ENCODE measurements at places on chromosomes 4 and X. TPM values are rescaled to one million over a fixed set of nuclear protein-coding genes. Genes with fewer than 3 reads are reported as not detected.

DNA sequence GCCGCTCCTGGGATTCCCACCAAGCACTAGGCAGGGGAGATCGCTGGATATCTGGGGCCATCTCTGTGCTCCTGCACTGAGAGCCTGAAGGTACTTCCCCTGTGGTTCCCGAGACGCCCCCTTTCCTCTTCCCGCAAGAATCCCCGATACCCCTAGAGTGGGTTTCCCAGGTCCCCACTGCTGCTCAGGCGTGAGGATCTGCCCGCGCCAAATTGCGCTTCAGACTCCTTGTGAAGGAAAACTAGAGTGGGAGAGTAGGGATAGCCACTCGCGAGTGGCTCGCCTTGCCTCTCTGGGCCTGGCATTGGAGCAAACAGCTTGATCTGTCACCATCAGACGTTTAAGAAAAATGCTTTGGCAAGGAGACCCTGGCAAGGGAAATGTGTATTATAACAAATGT is 1.5 kb downstream of the IL1RAPL2 start:
- DNase-seq: no peak

DNA sequence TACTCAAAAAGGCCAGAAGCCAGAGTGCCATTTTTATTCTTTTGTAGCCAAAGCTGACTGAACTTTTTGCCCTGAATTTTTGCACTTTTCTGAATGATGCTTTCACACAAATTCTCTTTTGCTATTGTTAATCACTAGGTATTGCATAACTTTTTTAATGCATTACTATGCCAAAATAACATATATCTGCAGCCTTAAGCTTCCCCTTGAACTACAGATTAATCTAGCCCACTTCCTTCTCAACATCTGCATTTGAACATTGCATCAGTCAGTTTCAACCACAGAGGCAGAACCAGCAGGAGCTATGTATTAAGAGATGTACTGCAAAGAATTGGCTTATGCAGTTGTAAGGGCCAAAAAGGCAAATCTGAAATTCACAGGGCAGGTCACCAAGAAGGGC is 197.6 kb upstream of the GYPA start:
- DNase-seq: no peak

DNA sequence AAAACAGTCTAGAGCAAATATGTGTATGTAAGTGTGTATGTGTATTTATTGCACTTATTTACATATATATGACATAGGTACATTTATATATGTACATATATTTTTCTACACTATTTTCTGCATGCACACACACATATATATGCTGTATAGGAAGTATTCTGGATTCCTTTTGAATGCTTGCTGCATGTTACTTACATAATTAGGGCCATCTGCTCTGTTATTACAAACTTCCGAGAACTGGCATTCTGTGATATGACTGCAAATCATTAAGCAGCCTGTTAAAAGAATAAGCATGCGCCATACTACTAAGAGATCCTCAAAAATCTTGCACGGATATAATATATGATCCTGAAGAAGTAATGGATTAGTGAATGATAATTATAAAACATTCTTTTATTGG is 1157.6 kb upstream of the TENM3 start:
- DNase-seq: no peak

- no peak for DNase-seq
Observed at GRCh38 chrX:74178536-74178935, 125.4 kb upstream of the ZCCHC13 start.

- no peak for DNase-seq
Observed at GRCh38 chrX:132757066-132757623, 201.3 kb downstream of the HS6ST2 start.

DNA sequence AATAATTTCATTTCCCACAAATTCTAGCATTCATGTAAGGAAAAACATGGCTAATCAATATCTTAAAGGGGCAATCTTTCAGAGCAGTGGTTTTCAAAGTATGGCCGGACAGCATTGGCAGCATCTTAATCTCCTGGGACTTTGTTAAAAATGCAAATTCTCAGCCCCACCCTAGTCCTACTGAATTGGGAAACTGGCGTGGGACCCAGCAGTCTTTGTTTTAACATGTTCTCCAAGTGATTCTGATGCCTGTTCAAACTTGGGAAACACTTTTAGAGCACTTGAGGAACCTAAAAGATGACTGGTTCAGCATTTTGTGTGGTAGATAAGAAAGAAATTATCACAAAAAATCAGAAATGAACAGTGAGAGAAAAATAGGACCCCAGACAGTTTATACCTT is 65.7 kb downstream of the ZFX start:
- no peak for DNase-seq

- DNase-seq: no peak
Observed at GRCh38 chr4:16775411-16776154, 122.9 kb downstream of the LDB2 start.

DNA sequence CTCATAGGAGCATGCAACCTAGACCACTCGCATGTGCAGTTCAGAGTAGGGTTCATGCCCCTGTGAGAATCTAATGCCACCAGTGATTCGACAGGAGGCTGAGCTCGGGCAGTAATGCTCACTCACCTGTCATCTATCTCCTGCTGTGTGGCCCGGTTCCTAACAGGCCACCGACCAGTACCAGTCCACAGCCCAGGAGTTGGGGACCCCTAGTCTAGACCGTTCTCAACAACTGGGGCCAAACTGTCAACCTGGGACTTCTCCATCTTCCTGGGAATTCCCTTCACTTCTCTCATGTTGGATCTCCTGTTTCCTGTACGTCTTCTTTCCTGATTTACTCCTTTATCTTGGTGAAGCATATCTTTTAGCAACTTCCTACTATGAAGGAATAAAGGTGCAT is 79.4 kb upstream of the HELT start:
- no peak for DNase-seq

- DNase-seq: no peak
Observed at GRCh38 chr4:139167774-139168444, 9.1 kb downstream of the ELF2 start.

DNA sequence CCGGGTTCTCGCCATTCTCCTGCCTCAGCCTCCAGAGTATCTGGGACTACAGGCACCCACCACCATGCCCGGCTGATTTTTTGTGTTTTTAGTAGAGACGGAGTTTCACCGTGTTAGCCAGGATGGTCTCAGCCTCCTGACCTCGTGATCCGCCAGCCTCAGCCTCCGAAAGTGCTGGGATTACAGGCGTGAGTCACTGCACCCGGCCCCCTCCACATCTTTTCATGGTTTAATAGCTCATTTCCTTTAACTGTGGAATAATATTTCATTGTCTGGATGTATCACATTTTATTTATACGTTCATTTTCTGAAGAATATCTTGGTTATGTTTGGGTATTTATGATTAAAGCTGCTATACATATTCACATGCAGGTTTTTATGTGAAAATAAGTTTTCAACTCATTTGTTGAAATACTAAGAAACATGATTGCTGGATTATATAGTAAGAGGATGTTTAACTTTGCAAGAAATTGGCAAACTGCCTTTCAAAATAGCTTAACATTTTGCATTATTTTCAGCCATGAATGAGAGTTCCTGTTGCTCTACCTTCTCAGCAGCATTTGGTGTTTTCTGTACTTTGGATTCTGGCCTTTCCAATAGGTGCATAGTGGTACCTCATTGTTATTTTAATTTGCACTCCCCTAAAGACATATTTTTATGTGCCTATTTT is 591.9 kb downstream of the TECRL start:
- no peak for DNase-seq

DNA sequence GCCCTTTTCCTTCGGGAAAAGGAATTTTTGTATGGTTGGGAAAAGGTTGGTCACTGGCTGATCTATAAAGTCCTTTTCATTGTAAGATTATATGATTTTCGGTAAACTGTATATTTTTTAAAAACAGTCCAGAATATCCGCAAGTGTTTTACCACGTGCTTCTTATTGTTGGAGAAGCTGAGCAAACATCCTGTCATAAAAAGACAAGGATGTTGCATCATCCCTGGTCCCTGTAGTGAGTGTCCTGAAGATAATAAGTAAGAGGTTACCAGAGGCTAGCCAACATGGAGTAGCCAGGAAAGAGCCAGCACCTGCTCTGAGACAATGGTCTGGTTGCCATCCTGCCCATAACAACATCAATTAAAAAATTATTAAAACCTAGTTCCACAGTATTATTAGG is 5.1 kb downstream of the CXCL9 start:
- DNase-seq: no peak

GRCh38 chr4:169968999-169969398 is 57.2 kb downstream of the MFAP3L start:
- no peak for DNase-seq

GRCh38 chr4:27714073-27714472 is 853.4 kb downstream of the STIM2 start:
- no peak for DNase-seq

- no peak for DNase-seq
Observed at GRCh38 chr4:153539422-153539821, 73.3 kb downstream of the TMEM131L start.

DNA sequence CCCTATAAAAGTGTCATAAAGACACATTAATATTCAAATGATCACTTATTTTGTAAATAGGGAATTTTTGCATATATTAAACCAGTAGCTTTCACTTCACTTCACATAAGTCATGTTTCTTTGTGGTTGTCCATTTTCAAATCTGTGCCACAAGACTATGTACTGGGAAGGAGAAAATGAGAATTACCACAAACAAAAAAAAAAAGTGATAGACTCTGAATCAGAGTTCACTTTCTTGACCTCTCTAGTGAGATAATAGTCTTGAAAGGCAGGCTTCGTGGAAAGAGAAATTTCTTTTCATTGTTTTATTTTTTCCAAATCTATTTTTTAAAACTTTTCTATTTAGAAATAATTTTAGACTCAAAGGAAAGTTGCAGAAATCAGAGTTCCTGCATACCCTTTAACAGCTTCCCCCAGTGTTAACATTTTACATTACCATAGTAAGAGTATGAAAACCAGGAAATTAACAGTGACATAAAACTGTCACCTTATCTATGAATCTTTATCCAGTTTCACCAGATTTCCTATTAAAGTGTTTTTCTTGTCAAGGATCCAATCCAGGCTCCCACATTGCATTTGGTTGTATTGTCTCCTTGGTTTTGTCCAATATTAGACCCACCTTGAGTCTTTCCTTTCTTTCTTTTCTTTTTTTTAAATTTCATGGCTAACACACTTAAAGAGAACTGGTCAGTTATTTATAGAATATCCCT is 215.4 kb upstream of the PGRMC2 start:
- DNase-seq: no peak

DNA sequence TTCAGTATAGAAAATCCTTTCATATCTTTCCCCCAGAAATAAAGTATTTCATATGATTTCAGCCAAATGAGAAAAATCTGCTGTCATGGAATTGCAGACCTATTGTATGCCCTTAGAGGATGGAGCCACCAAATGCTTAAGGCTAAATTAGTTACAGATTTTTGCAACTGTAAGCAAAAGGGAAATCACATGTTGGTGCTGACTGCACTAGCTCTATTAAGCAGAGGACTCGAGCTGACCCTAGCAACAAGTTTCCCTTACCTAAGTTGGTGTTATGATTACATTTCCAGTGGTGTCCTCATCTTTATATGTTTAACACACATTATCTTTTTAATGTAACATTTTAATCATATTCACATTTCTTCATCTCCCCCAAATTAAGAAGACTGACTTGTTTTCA is 58.3 kb upstream of the DOCK11 start:
- no peak for DNase-seq

DNA sequence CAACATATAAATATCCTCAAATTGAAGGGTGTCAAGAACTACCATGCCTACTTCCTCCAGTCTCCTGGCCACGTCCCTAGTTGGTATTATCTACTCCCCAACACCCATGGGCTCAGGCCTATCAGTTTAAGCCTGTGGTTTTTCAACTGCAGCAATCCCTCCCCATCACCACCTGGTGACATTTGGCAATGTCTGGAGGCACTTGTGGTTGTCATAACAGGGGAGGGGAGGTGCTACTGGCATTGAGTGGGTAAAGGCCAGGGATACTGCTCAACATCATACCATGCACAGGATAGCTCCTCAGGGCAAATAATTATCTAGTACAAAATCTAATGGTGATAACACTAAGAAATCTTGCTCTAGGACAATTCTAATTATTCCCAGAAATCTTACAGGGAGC is 95.3 kb downstream of the COMMD8 start:
- DNase-seq: no peak

GRCh38 chrX:23332101-23332887 is 2.4 kb upstream of the PTCHD1 start:
- peak; percentile 39 for DNase-seq

The ARSJ gene
- 8.7 TPM for total RNA-seq

The VCX2 gene
- not detected for total RNA-seq

The PARM1 gene
- 77.2 TPM for total RNA-seq

Data from right cardiac atrium (tissue), 5 donors.